ENCODE measurements at places on chromosomes 1 and 21. TPM values are rescaled to one million over a fixed set of nuclear protein-coding genes. Genes with fewer than 3 reads are reported as not detected.

Gene KIF14
- total RNA-seq, result 2.0 TPM

GRCh38 chr1:95766036-95766435 is 532.0 kb downstream of the RWDD3 start:
- H3K27me3 ChIP-seq, result peaks cover 2% of the 10 kb centered on the region
- no peak overlapping the region for H3K4me3 ChIP-seq
- DNase-seq, result no peak
- H3K4me1 ChIP-seq, result no peaks in the 10 kb centered on the region

DNA sequence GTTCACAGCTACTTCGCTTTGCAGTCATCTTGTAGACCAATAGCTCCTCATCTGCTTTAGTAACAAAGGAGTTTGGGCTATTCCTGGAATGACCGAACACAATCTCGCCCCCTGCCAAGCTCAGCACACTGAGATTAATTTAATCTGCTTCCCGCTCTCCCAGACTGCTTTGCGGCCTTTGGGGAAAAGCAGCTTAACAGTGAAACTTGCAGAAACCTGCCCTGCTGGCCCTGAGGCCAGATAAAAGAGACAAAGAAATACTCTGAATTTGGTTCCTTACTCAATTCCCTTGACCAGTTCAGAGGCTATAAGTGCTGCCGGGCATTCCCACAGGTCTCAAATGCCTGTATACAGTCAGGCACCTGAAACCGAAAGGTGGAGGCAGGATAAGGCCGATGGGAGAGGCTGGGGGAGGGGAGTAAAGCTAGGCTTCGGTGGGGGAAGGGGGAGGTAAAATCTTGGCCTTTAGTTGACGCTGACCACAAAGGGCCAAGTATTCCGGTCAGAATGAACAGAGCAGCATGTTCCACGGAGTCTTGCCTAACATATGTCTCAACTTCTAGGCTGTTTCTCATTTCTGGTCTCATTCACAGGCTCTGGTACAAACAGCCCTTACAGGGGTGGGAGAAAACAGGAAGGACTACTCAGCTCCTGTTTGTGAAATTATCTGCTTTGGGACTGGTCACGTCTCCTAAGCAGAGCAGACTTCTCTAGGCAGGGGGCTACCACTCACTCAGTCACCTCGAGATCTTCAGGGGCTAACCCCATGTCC is 17.7 kb upstream of the A3GALT2 start:
- H3K36me3 ChIP-seq, result peaks cover 16% of the 10 kb centered on the region
- H3K4me1 ChIP-seq, result peaks cover 94% of the 10 kb centered on the region
- H3K27ac ChIP-seq, result peak overlapping the region; percentile 81
- H3K27me3 ChIP-seq, result no peaks in the 10 kb centered on the region
- H3K4me3 ChIP-seq, result peak overlapping the region; percentile 51
- DNase-seq, result no peak

Gene FAAH
- 15.0 TPM for total RNA-seq

Gene SPRR2B
- total RNA-seq, result not detected

DNA sequence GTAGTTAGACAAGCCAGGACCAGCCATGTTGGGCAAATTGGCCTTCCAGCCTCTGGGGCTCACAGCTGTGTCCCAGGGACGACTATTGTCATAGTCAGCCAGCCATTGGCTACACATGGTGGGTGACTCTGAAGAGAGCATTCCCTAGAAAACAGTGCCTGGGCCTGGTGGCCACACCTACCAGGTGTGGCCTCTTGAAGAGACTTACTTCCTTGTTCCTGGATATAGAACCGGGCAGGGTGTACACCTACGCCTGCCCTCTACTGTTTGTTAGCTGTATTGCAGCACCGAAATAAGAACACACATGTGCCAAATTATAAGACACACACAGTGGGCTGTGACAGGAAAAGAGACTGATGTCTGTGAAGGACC is 134.6 kb upstream of the ARHGEF16 start:
- H3K4me3 ChIP-seq, result no peak overlapping the region
- no peak for DNase-seq
- no peak overlapping the region for H3K27ac ChIP-seq
- H3K27me3 ChIP-seq, result no peaks in the 10 kb centered on the region

Gene LRRC53
- not detected for total RNA-seq

DNA sequence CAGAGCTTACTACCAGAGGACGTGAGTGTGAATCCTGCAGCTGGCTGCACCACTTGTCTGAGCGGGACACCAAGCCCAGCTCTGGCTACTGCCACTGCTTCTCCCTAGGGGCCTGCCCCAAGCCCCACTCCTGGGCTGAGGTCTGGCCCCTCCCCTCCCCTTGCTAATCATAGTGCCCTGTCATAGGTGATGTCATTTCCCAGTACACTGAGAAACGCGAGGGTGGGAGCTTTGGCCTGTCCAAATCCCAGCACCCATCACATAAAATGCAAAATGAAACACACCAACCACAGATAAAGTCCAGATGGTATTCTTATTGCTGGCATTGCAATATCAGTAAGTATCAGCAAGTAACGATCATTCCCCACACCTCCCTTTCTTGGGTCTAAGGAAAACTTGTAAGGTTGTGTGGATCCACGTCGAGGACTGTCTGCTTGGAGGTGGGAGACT is 77.7 kb downstream of the TOMM20 start:
- no peak overlapping the region for H3K4me3 ChIP-seq
- no peak for DNase-seq
- peaks cover 22% of the 10 kb centered on the region for H3K4me1 ChIP-seq
- no peaks in the 10 kb centered on the region for H3K27me3 ChIP-seq
- peak overlapping the region; percentile 49 for H3K27ac ChIP-seq
- H3K36me3 ChIP-seq, result no peaks in the 10 kb centered on the region

DNA sequence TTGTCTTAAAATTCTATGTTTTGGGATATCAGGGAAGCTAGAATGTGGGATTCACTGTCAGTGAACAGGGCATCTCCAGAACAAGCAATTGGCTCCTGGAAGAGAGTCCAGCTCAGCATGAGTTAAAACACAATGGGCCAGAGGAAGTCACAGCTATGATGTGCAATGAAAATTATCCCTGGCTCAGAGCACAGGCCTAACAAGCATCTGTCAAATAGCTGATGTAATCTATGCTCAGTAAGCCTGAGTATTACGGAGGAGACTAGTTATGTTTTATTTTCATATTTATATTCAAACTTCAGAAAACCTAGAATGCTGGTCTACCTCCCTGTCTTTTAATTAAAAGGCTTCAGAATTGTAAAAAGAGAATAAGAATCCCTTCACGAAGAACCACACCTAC is 41.6 kb downstream of the PARP1 start:
- peak overlapping the region; percentile 53 for H3K27ac ChIP-seq
- no peaks in the 10 kb centered on the region for H3K27me3 ChIP-seq
- no peak for DNase-seq
- no peak overlapping the region for H3K4me3 ChIP-seq

DNA sequence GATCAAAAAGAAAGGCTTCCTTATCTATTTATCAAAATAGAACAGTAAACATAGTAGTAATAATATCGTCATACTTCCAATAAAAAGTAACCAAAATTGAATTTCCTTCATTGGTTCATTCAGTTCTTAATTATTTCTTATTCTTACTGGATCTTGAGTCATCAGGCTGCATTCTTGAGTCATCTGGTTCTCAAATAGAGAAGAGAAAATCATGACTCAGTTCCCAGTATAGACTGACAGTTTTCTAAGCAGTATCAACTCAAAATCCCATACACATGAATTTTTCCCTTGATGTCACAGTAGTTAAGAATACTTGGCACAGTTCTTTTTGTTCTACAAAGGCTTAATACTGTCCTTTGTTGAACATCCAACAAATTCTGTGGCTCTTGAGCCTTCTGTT is 626.9 kb upstream of the ADGRL4 start:
- H3K4me1 ChIP-seq, result peaks cover 4% of the 10 kb centered on the region
- H3K27ac ChIP-seq, result no peak overlapping the region
- no peaks in the 10 kb centered on the region for H3K36me3 ChIP-seq

DNA sequence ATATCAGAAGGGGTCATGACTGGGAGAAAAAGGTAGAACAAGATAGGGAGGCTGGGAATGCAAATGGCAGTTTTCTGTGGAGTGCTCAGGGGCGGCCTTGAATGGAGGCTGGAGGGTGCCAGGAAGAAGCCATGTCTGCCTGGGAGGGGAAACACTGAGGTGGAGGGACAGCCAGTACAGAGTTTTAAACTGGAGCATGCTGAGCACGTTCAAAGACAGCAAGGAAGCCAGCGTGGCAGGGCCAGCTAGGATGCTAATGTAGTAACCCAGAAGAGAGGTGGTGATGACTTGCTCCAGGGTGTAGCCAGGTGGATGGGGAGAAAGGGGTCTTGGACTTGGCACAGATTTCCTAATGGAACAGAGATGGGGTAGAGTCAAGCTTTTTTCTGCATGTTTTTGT is 445.8 kb upstream of the VAMP3 start:
- H3K36me3 ChIP-seq, result peaks cover 10% of the 10 kb centered on the region
- H3K27me3 ChIP-seq, result no peaks in the 10 kb centered on the region
- H3K4me1 ChIP-seq, result no peaks in the 10 kb centered on the region
- no peak overlapping the region for H3K4me3 ChIP-seq
- H3K27ac ChIP-seq, result no peak overlapping the region

- H3K4me3 ChIP-seq, result no peak overlapping the region
- H3K4me1 ChIP-seq, result no peaks in the 10 kb centered on the region
- DNase-seq, result no peak
Measured at GRCh38 chr1:50450861-50451653, 27.8 kb upstream of the DMRTA2 start.

DNA sequence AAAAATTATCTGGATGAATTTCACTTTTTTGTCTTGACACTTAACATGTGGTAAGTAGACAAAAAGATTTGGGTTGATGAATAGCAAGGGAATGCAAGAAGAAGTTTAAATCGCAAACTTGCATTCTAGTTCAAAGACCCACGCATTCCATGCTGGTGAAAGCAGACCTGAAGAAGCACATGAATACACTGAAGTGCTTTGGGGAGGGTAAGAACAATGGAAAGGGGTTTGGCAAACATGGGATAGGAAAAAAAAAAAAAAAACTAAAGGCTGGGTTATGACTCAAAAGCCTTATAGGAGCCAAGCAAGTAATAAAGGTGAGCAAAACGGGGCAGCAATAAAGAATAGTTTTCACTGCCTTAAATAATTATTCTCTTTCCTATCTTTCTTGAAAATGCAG is 450.2 kb downstream of the LMO4 start:
- no peaks in the 10 kb centered on the region for H3K36me3 ChIP-seq
- no peak for DNase-seq
- H3K27ac ChIP-seq, result no peak overlapping the region
- no peak overlapping the region for H3K4me3 ChIP-seq
- H3K4me1 ChIP-seq, result peaks cover 4% of the 10 kb centered on the region

DNA sequence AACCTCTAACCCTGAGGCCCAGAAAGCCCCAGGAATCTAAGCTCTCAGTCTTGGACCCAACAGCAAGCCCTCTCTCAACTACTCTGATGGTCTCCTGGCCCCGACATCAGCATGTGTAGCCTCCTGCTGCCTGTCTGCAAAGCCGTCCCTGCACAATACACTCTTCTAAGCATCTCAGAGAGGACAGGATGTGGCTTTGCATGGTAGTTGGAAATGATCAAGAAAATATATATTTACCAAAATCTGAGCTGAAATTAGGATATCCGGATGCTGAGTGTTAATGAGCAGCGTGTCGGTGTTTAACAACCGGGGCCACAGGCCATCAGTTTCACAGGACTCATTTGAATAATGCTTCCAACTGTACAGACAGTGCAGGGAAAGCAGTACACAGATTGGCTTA is 59.1 kb upstream of the SIM2 start:
- H3K27ac ChIP-seq, result no peak overlapping the region
- no peak overlapping the region for H3K4me3 ChIP-seq
- H3K36me3 ChIP-seq, result peaks cover 2% of the 10 kb centered on the region

- H3K27ac ChIP-seq, result no peak overlapping the region
- no peak overlapping the region for H3K4me3 ChIP-seq
- no peaks in the 10 kb centered on the region for H3K4me1 ChIP-seq
- no peaks in the 10 kb centered on the region for H3K36me3 ChIP-seq
Measured at GRCh38 chr1:221363039-221363438, 378.9 kb downstream of the DUSP10 start.

Gene PIAS3
- total RNA-seq, result 57.1 TPM

Gene OR10J1
- not detected for total RNA-seq

DNA sequence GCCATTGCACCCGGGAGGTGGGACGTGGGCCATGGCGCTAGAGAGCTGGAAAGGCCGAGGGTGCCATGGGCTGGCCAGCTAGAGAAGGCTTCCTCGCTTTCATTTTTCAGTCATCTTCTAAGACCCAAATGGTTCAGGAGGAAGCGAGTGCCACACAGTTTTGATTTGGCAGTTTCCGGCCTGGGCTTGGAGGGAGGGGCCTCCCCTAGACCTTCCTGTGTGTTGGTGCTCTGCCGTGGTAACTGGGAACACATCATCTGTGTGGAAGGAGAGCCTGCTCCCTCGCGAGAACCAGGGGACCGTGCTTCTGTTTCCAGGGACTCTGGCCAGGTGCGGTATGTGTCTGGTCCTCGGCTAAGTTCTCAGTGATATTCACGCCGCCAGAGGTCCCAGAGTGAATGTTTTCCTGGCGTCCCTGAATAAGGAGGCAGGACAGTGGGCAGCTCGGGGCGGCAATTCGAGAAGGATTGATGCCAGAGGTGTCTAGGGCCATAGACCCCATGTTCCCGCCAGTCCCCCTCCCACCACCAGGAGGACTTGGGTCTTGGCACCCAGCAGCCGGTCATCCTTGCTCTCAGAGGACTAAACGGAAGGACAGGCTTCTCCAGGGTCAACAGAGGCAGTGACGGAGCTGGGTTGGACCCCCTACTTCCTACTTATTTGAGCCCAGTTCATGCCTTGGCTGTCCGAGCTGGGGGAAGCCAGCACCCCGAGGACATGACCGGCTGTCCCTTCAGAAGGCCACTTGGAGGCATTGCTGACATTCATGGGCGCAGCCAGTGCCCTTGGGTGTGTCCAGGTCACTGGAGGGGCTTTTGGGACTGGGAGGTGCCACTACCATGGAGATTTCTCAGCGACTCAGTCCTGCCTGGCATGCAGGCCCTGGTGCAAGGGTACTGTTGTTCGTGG is 2.7 kb upstream of the NPHP4 start:
- no peak overlapping the region for H3K4me3 ChIP-seq
- H3K36me3 ChIP-seq, result no peaks in the 10 kb centered on the region
- H3K27ac ChIP-seq, result no peak overlapping the region

DNA sequence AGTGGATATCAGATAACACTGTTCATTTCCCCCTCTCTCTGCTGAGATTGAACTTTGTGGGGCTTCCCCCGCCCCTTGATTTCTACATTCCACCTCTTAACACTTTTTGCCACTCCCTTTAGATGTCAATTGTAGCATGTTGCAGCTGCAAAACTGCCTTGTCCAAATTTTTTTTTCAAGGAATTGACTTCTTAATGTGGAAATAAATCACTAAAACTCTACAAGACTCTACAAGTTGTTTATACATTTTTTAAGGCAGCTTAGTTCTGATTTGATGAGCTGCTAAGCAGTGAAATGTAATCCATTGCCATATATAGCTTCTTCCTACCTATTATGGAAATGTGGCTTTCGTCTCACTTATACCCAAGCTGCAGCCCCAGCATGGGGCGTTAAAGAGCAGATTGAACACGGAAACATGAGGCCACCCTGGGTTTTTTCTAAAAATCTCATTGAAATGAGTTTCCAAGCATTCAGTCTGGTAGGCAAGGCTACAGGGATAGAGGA is 132.2 kb downstream of the SYT2 start:
- DNase-seq, result no peak
- H3K36me3 ChIP-seq, result peaks cover 22% of the 10 kb centered on the region
- H3K27me3 ChIP-seq, result no peaks in the 10 kb centered on the region
- no peak overlapping the region for H3K27ac ChIP-seq
- no peak overlapping the region for H3K4me3 ChIP-seq

Gene PCSK9
- 0.41 TPM for total RNA-seq

Gene SLC30A10
- not detected for total RNA-seq

Gene OPRD1
- 0.10 TPM for total RNA-seq

All from chondrocyte (in vitro differentiated cells).